ENCODE measurements at places on chromosomes 1 and 21.

DNA sequence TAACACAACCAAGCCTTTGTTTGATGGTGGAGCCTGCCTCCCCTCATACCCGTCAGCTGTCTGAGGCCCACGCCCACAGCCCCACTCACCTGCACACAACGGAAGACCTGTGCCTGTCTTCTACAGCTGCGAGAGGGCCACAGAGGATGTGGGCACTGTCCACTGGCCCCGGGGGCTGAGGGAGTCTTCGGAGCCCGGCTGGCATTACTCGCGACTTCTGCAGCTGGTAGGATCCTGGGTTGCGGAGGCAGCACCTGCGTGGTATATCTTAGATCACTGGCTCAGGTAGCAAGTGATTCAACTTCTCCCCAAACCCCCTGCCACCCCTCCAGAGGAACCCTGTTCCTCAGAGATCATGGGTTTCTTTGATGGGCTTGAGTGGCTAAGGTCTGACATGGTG is 109.9 kb downstream of the EDEM3 start:
- DNase-seq: no peak

GRCh38 chr1:53310847-53311681 is 16.8 kb downstream of the LRP8 start:
- no peak for DNase-seq

DNA sequence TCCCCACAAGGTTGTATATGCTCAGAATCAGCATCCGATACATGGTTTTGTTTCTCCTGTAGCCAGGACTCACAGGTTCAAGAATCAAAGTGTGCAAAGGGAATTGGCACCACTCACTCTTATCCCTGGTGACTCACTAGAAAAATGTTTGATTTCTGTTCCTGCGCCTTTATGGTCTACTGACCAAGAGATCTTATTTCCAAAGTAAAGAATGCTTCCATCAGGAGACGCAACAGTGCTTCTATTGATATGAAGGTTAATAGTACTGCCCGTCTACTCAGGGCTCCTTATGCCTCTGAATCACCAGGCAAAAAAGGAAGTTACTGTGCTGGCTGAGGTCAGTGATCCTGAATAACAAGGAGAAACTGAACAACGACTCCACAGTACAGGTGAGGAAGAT is 1392.0 kb upstream of the PRMT6 start:
- peak; percentile 1 for DNase-seq

DNA sequence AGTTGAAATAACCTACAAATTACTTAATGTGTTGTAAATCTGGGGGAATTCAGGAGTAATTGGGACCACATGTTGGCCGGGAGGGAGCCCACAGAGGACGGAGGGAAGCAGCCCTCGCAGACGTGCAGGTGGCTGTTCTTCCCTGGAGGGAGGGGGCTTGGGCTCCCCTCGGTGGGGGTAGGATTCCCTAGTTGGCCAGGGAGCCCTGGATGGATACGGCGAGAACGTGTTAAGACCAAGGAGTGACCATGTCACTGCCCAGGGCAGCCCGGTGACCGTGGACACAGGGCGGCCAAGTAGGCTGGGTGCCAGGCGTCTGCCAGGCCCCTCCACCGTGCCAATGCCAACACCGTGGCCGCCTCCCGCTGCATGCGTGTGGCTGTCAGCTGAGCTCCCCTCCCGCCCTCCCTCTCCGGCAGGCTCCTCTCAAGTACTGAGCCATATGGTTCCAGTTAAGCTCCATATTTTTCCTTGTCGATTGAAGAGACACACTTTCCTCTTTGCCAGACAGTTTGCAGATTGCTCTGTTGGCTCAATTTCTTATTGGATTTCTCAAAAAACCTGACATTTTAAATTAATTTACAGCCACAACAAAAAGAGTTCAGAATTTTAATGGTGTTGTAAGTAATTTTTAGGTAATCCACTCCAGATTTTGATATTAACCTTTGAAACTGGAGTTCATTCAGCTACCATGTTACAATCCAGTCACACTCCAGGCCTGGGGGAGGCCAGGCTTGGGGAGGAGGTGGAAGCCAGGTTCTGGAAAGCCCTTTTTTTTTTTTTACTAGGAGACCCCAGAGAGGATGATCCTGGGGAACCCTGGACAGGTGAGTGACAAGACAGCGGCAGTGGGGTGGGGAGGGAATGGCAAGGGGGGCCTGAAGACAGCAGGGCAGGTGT is 71.2 kb downstream of the CASZ1 start:
- DNase-seq: peak; percentile 19

- DNase-seq: peak; percentile 13
These were observed at the start of gene ESRRG for GRCh38 chr1:216723274-216723780. Gene ESRRG (minus strand): TSS chr1:216723429. CDS start chr1:216723299, 130 bp downstream.

- DNase-seq: peak; percentile 47
These were observed 1754.2 kb downstream of the BRINP3 start for GRCh38 chr1:188723332-188724020.

GRCh38 chr1:64925594-64925993 is 40.8 kb downstream of the JAK1 start:
- DNase-seq: no peak

GRCh38 chr21:15430577-15430976 is 299.2 kb upstream of the USP25 start:
- no peak for DNase-seq

DNA sequence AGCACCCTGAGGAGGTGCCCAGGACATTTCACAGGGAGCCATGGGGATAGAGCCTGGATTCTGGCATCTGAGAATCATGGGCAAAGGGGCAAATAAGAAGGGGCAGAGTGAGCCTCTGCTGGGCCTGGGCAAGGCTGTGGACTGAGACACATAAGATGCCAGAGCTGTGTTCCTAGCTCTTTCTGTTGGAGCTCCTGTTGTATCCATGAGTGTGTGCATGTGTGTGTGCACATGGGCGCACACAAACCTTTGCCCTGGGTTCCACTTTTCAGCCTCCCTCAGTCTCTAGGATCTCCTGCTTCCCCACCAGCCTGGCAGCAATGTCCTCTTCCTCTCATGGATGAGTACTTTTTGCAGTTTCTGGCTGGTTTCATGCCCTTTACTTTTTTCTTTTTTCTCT is 44.0 kb downstream of the ATF3 start:
- no peak for DNase-seq

GRCh38 chr1:111218701-111219556 is 8.6 kb upstream of the CHI3L2 start:
- DNase-seq: no peak

DNA sequence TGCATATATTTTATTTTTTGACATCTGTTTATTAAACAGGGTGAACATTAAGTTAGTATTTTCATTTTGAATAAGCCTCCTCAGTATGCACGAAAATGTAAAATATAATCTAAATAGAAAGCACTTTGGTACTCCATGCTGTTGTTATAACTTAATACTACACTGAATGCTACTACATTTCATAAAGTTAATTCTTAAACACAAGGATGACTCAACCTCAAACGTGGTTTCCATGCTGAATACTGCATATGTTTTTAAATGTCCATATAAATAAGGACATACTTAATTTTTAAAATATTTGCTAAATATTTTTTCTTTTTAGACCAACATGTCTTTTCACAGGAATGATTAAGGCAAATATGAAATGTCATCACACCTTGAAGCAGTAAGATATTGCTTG is 83.9 kb downstream of the USP24 start:
- DNase-seq: no peak

DNA sequence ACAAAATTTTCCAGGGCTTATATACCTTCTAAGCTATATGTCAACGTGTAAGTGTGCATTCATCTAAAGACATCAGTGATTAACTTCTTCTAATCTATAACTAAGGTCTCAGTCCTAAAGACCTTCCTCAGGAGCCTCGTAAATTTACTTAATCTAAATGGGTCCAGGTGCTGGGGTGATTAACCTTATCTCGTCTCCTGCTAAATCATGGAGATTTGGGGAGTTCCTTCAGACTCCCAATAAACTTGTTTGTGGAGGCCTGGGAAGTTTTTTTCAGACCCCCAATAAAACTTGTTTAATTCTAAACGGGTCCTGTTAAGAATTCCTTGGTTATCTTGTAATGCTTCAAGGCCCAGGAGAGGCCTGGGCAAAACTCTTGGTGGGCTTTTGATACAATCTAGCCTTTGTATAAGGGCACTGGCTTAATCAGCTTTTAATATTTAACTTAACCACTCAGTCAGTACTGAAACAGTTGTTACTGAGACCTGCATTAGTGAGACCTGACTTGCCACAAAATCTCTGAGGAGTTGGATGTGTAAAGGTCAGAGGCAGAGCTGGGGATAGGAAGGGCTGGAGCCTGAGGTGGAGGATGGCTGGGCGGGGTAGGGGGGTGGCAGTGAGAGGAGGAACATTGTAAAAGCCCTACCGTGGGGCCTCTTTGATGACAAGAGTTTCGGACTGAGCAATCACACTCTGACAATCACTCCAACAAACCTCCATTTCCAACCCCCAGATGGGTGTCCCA is 6.2 kb upstream of the HMGCS2 start:
- no peak for DNase-seq

GRCh38 chr1:86429835-86430234 is 5.9 kb downstream of the CLCA2 start:
- peak; percentile 93 for DNase-seq

GRCh38 chr1:116795482-116795829 is 41.2 kb downstream of the CD2 start:
- no peak for DNase-seq

All from astrocyte (in vitro differentiated cells and primary cell).